ENCODE measurements at places on chromosomes 5 and 9.

GRCh38 chr9:88804254-88804596 is 187.0 kb upstream of the S1PR3 start:
- no peak for DNase-seq

GRCh38 chr5:80369521-80369920 is 38.3 kb upstream of the ZFYVE16 start:
- DNase-seq = no peak

GRCh38 chr9:36939655-36940499 is 94.2 kb downstream of the PAX5 start:
- no peak for DNase-seq

- DNase-seq = no peak
These were observed 95.1 kb downstream of the NMUR2 start for GRCh38 chr5:152309926-152310450.

DNA sequence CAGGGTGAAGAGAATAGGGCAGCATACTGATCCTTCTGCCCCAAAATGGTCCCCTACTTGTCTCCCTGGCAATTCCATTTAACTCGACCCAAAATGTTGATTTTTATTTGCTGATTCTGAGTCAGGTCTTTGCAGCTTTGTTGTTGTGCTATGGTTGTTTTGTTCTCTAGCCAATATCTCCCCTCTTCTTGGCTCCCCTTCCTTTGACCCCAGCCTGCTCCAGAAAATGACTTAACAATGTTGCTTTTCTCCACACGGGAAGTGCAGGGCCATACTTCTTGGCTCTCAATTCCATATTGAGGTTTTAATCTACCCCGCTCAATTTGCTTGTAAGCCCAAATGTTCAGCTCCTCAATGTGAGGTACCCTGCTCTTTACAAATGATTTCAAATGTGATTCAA is 330.0 kb downstream of the RASEF start:
- DNase-seq = no peak

GRCh38 chr5:150295741-150296486 is 6.3 kb upstream of the CAMK2A start:
- DNase-seq = no peak

DNA sequence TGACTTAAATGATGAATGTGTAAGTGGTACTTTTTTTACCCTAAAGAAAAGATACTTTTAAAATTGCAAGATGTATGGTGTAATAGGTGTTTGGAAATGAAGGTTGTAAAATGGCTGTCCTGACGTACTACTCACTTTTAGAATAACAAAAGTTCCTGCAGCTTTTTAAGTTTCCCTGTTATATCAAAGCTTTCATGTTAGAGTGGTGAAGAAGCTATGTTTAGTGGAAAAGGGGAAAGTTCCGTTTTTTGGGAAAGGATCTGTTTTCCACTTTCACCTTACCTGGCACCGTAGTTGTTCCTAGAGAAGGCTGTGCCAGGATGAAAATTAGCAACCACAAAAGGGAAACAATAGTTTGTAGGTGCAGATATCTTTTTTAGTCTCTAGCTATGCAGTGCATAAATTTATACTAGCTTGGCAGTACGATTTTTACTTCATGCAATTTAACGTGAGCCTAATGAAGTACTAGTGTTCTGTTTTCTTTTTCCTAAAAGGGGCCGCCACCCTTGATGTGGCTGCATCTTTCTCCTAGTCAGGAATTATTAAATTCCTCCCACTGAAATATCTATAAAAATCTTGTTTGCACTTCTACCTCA is 1.3 kb downstream of the TNPO1 start:
- DNase-seq = no peak

DNA sequence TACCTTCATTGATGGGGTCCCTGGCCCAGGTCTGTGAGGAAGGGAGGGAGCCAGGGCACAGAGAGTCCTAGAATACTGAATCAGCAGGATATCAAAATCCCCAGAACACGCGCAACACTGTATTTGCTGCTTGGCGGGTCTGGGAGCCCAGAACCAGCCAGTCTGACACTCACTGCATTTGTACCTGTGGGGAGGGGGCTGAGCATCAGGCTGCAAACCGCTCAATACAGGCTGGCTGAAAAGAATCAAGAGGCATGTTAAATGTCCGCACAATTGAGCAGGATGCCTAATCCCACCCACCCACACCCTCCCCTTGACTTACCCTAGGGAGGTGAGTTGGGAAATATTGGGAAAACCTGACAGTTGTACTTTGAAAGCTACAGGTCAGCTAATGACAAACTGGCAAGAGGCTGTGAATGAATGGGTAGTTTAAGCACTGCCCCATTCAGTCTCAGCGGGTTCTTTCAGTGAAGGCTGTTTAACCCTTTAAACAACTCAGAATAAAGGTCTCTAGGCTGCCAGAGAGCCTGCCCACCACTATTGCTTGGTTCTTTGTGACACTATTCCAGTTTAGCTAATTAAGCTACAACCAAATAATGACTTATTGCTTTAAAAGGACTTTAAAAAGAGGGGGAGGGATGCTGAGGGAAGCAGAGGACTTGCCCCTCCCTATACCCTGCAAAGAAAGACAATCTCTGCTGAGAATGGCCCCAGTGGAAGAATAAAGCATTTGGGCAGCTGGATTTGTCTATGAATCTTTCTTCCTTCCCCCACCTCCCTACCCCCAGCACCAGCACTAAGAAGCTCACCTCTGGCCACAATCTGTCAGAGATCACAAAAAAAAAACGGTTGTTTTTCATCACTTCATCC is 5.0 kb downstream of the SPRY4 start:
- DNase-seq = no peak

- peak; percentile 1 for DNase-seq
These were observed 146.4 kb downstream of the HACD4 start for GRCh38 chr9:20884985-20885593.

DNA sequence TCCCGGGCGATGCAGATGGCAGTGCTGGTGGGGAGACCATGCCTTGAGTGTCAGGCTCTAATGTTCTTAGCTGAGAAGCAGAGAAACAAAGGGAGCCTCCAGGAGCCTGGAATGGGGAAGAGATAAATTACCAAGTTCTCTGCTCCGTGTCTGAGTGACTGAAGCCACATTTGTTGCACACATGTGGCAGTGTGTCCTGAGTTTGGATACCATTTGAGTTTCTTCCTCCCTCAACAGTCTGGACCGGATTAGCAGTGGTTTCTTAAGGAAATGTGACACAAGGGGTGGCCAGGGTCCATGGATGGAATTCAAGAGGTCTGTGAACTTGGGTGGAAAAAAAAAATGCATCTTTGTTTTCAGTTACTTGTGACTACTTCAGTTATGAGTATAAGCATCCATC is 50.7 kb upstream of the GARNL3 start:
- no peak for DNase-seq

DNA sequence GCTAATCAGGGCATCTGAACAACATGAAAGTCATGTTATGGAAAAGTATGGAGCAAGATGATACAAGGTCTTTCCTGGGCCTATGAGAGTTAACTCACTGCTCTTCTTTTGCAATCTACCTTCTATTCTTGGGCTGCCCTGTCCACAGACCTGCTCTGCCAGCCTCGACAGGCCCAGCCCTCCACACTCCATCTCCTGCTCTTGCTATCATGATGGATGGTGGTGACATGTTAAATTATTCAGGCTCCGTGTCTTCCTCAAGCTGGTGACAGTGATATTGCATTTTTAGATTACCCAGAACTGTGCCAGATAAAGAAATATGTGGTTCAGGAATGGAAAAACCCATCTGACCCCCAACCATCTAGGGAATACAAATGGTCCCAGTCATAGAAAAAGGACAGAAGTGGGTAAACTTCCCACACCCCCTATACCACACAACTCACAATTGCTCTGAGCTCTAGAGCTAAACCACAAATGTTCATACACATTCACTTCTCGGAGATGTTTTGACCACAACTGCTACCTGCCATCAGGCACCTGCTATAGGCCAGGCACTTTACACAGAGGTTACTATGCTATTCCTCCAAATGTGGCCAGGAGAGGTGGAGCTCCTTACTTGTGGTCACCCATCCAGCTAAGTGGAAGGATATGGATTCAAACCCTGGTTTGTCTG is 311.3 kb downstream of the ASTN2 start:
- DNase-seq = no peak

GRCh38 chr5:172303572-172304335 is 20.2 kb upstream of the UBTD2 start:
- DNase-seq = no peak

DNA sequence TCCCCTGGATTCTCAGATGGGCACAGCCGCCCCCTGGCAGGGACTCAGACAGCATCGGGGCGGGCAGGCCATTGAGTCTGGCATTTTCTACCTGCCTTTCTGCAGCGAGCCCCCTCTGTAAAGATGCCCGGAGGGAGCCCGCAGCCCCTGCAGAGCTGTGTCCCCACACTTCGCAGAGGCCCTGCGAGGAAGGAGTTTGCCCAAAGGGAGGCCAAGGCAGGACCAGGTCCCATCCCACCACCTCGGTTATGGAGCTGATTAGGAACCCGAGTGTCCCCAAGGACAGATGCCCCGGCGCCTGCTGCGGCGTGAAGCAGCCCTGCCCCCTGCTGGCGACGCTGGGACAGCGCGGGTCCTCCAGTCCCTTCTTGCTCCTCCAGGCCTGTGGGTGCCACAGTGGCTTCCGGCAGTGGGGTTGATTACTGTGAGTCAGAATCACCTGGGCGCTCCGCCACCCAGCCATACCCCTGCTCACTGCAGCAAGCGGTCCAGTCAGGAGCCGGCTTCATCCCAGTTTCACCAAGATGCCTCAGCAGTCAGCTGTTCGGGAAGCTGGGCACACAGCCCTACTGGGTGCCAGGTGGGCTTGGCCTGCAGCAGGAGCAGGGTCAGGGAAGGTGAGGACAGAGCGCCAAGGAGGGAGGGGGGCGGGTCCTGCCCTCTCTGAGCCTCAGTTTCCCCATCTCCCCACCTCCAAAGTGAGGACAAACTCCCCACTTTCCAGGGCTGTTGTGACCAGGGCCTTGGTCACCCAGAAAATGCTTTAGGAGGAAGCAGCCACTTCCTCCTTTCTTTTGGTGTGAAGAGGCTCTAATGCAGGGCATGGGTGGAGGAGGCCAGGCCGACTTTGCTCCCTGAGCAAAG is 117.2 kb downstream of the RXRA start:
- DNase-seq = peak; percentile 74

- DNase-seq = no peak
These were observed 164.7 kb downstream of the DOCK2 start for GRCh38 chr5:169801781-169802180.

GRCh38 chr9:131554087-131554842 is 8.9 kb downstream of the PRRT1B start:
- DNase-seq = no peak

GRCh38 chr5:150120617-150121447 is 34.5 kb upstream of the CSF1R start:
- DNase-seq = no peak
